Adipocyte (in vitro differentiated cells): ENCODE measurements at places on chromosomes 1 and 21.

GRCh38 chr1:170707959-170708655 lies 44.2 kb downstream of the PRRX1 start:
- peak; percentile 90 for DNase-seq

GRCh38 chr21:37339552-37339939 lies 27.0 kb upstream of the DYRK1A start:
- DNase-seq: peak; percentile 41

DNA sequence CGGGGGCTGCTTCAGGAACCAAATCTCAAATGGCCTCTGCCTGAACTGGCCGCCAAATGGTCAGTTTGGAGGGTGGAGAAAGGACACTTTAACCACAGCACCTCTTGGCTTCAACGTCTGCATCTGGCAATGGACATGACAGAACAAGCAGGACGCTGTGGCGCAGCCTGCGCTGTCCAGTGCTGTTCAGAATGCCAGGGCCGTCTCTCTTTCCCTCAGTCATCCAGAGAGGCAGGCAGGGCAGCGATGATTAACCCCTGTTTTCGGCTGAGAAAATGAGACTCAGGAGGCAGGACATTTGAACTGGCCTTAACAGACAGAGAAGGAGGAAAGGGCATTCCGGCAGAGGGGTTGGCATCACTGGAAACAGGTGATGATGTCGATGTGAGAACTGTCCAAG lies 48.6 kb downstream of the GLIS1 start:
- no peak for DNase-seq

GRCh38 chr1:171742577-171742922 lies 685 bp upstream of the VAMP4 start:
- peak; percentile 85 for DNase-seq

DNA sequence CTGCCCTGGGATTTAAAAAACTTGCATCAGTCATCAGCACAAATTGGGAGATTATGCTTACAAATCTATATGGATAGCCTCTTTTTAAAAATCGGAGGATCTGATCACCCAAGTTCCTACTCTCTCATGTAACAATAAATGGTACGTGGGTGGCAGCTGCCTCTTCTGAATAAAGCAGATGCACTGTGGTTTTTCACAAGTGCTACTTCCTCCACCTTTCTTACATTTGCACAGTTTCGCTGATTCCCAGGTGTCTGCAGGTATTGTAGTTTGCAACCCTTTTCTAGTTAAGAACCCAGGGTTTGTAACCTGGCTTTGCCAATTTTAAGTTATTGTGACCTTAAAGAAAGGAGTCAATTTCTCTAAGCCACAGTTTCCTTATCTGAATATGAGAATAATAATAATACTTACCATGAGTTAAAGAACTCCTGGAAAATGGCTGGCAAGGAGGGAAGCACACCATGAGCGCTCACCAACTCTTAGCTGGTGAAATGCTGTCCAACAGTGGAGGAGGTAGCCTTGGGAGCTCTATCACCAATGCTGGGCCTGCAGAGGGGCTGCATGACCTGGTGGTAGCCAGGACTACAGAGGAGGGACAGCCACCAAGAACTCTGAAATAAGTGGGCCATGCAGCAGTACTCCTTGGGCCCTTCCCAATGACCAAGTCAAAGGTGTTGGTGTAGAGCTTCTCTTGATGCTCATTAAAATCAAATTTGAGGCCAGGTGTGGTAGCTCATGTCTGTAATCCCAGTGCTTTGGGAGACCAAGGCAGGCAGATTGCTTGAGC lies 30.2 kb upstream of the KCNA2 start:
- DNase-seq: no peak

GRCh38 chr1:16386454-16387113 lies 19.5 kb downstream of the SZRD1 start:
- peak; percentile 92 for DNase-seq

- DNase-seq: peak; percentile 64
Measured at GRCh38 chr1:86687595-86687994, 16.8 kb upstream of the SH3GLB1 start.

GRCh38 chr1:87844251-87844650 lies 515.6 kb downstream of the LMO4 start:
- no peak for DNase-seq
